ENCODE measurements at places on chromosomes 4 and X.

GRCh38 chrX:105543283-105543682 lies 279.1 kb upstream of the NRK start:
- DNase-seq, result no peak

DNA sequence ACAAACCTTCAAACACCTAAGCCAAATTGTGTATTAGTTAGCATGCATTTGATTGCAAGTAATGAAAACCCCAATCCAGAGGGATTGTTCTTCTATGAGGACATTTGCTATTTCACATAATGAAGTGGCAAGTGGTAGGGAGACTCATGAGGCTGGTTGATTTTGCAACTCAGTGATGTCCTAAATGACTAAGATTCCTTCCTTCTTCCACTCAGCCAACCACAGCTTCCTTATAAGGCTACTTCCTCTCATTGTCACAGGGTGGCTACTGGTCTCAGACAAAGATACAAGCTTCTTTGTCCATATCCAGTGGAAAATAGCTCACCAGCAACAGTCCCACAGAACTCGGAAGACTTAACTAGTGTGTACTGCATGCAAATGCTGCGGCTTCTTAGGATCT lies 5.3 kb upstream of the OTC start:
- no peak for DNase-seq

DNA sequence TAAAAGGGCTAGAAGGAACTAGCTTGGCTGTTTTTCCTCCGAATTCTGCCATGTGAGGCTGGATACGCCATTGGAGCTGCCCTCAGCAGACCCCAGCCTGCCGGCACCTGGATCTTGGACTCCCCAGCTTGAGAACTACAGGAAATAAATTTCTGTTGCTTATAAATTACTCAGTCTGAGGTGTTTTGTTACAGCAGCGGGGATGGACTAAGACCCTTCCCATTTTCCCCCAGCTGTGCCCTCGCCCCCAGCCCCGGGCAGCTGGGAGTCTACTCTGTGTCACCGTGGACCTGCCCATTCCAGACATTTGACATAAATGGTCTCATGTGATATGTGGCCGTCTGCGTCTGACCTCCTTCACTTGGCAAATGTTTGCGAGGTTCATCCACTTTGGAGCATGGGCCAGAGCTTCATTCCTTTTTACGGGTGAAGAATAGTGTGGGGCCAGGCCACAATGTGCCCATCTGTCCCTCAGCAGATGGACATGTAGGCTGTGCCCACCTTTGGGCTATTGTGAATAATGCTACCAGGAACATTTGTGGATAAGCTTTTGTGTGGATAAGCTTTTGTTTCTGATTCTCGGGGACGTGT lies 30.7 kb upstream of the SPON2 start:
- no peak for DNase-seq

DNA sequence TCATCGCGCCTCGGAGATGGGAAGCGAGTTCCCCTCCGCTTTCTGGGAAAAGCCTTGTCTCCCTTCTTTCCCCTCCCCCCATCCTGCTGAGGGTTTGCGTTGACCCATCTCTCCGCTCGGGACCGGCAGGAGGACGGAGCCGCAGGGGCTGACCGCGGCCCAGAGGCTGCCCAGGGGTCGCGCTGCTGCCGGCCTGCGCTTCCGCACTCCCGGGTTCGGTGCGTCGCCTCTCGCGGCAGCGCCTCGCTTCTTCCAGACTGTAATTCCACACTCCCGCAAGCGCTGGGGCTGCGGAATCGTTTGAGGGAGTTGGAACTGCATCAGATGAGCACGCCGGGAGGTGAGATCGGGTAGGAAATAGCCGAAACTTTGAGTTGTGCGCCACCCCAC lies 88.3 kb downstream of the BCOR start:
- DNase-seq, result no peak

DNA sequence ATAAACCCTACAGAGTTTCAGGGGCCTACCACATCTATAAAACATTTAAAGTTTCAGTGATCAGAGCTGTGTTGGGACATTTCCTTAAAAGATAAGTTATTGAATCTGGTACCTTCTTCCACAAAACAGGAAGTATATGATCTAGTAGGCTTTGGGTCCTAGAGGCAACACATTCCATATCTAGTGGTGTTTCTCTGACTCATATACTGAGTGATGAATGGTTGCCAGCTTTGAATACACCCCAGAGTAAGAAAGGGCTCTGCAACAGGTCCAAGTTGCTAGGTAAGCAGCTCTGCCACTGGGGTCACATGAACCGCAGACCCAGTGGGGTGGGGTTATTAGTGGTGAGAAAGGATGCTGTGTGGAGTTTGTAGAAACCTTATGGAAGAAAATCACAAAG lies 32.4 kb upstream of the BLTP1 start:
- no peak for DNase-seq

GRCh38 chr4:47784222-47784621 lies 53.6 kb downstream of the CORIN start:
- DNase-seq, result no peak

GRCh38 chr4:141636771-141637460 lies 533 bp downstream of the IL15 start:
- no peak for DNase-seq

DNA sequence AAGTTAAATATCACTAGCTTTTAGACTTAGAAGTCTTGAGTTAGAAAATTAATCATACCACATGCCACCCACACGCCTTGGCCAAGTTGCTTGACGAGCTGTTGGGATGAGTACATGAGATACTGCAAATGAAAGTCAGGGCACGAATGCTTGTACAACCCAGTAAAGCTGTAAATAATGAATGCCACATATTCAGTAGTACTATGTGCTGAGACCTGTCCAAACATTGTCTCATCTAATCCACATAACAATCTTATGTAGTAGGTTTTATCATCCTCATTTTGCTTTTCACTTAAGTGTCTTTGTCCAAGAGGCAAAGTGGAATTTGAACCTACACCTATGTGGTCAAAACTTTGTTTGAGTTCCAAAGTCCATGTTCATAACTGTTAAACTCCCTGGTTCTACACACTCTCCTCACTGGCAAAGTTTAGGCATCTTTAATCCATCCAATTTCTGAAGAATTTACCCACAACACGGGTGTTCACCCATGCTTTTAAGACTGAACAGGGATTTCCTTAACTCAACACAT lies 74.1 kb downstream of the LDB2 start:
- no peak for DNase-seq

DNA sequence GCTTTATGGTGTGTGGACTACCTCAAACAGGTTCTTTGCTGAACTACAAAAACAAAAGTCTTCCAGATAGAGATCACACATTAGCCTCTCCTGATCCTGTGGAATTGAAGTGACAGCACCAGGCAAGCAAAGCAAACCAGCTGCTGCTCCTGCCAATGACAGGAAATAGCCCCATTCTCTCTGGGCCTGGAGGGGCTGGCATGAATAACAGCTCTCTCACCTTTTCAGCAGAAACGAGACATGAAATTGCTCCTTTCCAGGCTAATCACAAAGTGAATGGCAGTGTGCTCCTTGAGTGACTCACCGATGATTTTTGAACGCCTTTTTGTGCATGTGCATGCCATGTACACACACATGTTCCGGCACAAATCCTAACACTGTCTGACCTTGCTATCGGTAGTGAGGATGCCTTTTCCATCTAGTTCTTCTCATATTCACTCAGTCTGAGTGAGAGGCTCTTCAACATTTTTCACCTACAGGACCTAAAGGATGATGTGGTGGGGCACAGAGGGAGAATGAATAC lies 24.4 kb downstream of the MFAP3L start:
- no peak for DNase-seq

DNA sequence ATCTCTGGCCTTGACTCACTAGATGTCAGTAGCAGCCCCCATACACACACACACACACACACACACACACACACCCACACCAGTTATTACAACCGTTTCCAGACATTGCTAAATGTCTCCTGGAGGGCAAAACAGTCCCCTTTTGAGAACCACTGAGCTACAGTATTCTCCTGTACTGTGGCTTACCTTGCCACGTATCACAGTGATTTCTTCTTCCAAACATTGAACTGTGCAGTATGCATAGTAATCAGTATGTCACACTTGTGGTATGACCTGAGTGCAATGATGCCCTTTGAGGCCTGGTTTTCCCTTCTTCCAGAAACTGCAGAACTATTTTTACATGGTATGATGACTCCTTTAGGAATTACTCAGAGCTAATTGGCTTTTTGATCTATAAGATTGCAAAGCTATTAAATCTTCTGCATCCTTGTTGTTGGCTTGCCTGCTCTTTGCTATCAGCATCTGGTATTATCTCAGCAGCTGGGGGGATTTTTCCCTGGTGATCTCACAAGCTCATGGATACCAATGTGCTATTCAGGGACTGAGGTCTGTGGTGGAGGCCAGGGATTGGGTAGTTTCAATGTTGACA lies 3.6 kb upstream of the THOC2 start:
- DNase-seq, result no peak
